ENCODE measurements at places on chromosomes 7 and 10. TPM values are rescaled to one million over a fixed set of nuclear protein-coding genes. Genes with fewer than 3 reads are reported as not detected.

- peak; percentile 68 for DNase-seq
Observed at GRCh38 chr7:144835155-144835611, 670 bp downstream of the TPK1 start.

- no peak for DNase-seq
Observed at GRCh38 chr10:103433858-103434257, 18.3 kb downstream of the CALHM2 start.

DNA sequence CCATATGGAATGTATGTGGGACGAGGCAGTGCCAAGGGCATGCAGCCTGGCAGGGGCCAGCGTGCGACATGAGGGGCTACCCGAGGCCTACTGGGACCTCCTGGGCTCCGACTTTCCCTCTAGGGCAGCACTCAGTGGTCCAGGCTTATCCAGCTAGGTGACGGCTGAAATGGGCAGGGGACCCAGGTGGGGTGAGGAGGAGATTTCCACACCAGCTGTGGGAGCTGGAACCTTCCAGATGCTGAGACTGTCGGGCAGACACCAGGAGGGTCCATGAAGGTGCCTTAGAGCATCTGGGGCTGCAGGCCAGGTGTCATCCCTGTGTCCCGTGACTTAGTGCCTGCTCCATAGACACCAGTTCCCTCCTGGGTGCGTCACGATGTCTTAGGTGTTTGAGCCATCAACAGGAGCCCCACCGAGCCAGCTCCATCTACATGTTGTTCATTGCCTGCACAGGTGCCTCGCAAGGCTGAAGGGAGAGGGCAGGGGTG, 13.4 kb downstream of the ZNF316 start:
- DNase-seq, result no peak

- no peak for DNase-seq
Observed at GRCh38 chr7:67344481-67345193, 348.0 kb downstream of the TYW1 start.

DNA sequence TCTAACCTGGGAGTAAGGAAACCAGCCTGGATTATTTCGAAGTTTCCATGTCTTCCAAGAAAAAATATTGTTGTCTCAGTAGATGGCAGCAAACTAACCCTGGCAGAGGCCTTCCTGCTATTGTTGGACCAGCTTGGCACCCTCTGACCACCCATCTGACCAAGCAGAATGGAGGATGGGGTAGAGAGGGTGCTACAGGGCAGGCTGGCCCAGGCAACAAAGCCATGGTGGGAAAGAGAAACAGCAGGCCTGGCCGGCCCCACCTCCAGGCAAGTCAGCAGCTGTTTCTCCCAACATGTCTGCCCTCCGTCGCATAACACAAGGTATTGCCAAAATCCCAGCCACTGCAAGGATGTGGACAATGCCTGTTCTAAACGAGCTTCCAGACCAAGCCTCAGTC, 95.0 kb downstream of the FAM53B start:
- DNase-seq, result no peak

DNA sequence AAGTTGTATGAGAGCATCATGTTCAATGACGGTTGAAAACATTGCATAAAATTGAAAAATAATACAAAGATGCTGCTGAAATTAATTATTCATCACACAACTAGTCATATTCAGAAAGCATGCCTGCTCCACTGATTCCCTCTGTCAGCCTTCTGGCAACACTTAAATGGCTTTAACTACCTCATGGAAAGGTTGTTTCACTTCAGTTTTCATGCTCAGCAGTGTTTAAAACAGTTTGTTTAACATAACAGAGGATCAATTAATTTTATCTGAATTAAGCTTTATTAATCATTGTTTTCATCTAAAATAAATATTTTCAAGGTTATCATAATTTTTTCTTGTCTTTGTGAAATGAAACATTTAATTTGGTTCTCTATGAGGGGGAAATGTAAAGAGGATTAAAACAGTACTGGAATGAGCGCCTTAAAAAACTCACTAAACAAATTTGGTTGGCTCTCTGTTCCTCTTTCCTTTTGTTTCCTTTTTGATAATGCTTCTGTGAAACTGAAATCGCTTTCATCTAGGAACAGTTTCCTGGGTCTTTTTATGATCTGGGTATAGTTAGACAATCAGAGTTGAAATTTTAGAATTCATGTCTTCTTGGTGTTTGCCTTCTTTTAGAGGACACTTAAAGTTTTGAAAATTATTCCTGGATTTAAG, 427.4 kb downstream of the SH2D4B start:
- no peak for DNase-seq

DNA sequence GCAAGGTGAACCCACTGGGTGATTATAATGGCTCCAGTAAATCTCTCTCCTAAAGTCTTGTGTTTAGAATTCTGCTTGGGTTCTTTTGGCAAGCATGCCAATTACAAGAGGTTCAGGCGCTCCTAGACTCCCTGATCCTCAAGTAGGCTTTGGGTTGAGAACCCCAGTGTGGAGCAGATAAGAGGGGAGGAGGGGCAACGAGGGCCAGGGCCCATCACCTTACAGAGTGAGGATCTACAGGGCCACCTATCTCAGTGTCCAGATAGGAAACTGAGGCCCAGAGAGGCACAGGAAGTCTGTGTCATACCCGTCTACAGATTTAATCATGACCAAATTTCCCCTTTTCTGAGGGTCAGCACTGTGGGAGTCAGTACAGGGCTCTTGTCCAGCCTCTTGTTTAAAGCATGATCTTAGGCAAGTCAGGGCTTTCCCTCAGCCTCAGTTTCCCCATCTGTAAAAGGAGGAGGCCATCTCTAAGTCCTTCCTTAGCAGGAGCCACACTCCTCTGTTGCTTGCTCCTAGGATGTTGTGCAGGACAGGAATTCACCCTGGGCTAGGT, 4.4 kb downstream of the TACR2 start:
- no peak for DNase-seq

GRCh38 chr7:1663223-1663622, 6.9 kb upstream of the ELFN1 start:
- no peak for DNase-seq

DNA sequence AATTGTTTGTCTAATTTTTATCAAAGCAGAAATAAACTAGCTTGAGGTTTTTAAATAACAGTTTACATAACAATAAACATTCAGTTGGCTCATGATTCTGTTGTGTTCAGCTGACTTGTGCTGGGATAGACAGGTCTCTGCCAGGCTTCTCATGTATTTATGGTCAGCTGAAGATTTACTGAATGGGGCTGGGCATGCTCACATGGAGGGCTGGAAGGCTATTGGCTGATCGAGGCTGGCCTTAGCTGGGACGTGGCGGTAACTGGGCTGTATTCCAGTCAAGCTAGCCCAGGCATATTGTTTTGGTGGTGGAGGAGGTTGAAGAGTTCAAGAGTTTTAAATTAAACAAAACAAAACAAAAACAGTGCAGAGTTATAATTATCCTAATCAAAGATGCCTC, 251.0 kb upstream of the MTPN start:
- DNase-seq, result no peak

GRCh38 chr7:78435355-78435754, 636.8 kb downstream of the PHTF2 start:
- no peak for DNase-seq

DNA sequence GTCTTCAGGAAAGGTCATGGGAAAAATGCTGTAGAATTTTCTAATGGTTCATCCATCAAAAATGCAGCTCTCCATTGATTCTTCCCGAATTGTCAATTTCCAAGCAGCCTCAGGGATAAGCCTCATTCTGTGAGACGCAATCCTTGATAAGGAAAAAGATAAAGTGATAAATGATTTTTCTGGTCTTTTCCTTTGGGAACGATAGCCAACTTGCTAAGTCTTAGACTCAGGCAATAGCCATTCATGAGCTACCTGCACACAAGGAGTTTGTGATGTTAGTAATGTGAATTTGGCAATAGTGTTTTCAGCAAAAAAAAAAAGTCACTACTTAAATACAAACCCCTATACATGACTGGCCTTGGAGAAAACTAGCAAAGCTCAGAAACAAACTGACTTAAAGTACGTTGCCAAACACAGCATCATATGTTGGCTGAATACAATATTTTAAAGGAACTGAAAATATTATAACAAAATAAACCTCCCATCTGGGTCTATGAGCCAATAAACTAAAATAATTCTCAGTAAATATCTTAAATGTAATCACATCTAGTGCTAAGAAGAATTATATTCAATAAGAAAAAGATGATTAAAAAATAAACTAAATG, 75.5 kb downstream of the KLF6 start:
- DNase-seq, result no peak

GRCh38 chr10:45000752-45001380, at the start of gene ZNF22:
Gene ZNF22 (plus strand): TSS chr10:45000923. CDS start chr10:45003369, 2,446 bp downstream.
- DNase-seq, result peak; percentile 79

DNA sequence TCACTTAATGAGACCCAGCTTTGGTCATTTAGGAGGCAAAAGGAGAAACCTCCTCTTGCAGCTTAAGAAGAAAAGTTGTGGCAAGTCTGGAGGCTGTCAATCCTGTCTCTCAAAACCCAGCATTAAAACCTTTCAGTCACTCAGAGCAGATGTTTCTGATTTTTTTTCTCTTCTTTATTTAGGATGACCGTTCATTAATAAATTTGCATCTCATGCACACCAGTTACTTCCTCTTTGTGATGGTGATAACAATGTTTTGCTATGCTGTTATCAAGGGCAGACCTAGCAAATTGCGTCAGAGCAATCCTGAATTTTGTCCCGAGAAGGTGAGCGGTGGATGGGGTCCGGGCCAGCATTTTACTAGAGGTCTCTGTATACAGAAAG, 32.0 kb downstream of the TMEM248 start:
- no peak for DNase-seq

DNA sequence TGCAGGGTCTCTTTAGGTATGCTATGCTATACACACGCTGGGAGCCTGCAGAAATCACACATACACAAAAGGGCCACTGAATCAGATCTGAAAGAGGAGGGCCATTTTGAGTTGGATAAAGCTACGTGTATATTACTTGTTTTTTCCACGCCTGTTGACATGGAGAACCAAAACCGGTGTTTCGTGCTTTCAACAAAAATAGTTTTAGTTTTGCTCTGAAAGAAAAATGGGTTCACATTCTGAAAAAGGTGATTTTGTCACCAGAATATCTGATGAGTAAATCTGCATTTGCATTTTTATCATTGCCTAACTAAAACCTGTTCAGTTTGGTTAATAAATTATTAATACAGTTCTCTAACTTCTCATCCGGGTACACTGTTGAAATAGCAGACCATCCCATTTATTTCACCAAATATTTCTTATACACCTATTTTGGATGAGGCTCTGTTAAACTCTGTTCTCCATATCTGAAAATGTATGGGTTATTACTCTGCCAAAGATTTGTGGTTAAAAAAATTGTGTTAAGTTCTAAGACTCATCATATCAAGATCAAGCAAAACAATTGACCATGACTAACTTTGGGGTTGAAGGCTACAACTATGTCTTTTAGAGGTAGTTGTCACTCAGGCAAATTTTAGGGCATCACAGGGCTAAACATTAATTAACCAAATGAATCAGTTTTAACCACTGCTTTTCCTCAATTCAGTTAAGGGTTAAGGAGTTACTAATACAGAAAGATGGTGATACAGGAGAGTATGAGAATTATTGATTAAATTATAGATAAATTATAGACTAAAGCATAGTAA, 101.2 kb upstream of the RPA3 start:
- no peak for DNase-seq

- DNase-seq, result no peak
Observed at GRCh38 chr10:67836488-67836887, 1.5 kb downstream of the DNAJC12 start.

- DNase-seq, result no peak
Observed at GRCh38 chr10:34046506-34047034, 712.1 kb upstream of the NRP1 start.

GRCh38 chr7:14690075-14690474, 212.5 kb downstream of the DGKB start:
- DNase-seq, result no peak

GRCh38 chr10:109956454-109957091, 33.3 kb upstream of the XPNPEP1 start:
- DNase-seq, result peak; percentile 64

OIT3 gene
- total RNA-seq, result 0.34 TPM

SRRM3 gene
- 2.2 TPM for total RNA-seq

CCDC172 gene
- not detected for total RNA-seq

KCNIP2 gene
- total RNA-seq, result not detected

AGAP5 gene
- 2.1 TPM for total RNA-seq

SAMD8 gene
- 36.9 TPM for total RNA-seq

BEND7 gene
- 14.2 TPM for total RNA-seq

GIMAP2 gene
- total RNA-seq, result 87.0 TPM

PON3 gene
- total RNA-seq, result 0.85 TPM

GJD4 gene
- total RNA-seq, result not detected

Data from dermis blood vessel endothelial cell (primary cell).